ENCODE measurements at places on chromosomes 1 and 21. TPM values are rescaled to one million over a fixed set of nuclear protein-coding genes. Genes with fewer than 3 reads are reported as not detected.

DNA sequence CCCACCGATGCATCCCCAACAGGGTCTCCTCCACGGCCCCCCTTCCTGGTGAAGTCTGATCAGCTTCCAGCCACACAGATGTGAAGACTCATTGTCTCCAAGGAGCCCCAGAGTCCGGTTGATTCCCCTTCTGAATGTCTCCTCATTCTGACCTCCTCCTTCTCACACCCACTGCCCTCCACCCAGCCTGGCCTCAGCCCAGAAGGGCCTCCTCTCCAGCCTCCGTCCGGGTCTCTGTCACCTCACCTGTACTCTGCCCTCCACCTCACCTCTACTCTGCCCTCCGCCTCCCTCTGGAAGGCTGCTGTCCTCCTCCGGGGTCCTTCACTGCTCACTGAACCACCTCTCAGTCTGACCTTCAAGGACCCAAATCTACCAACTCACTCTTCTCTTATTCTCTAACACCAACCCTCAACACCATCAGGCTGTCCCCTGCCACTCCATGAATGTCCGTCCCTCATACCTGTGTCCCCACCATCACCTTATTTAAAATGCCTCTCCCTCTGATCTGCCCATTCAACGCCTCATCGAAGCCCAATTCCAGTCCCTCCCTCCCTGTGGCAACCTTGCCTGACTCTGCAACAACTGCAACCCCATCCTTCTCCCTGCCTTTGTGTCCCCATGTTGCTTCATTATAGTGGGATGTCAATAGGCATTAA, 201.2 kb downstream of the TOMM20 start:
- DNase-seq = no peak

The MCM3AP gene
- 70.8 TPM for total RNA-seq

DNA sequence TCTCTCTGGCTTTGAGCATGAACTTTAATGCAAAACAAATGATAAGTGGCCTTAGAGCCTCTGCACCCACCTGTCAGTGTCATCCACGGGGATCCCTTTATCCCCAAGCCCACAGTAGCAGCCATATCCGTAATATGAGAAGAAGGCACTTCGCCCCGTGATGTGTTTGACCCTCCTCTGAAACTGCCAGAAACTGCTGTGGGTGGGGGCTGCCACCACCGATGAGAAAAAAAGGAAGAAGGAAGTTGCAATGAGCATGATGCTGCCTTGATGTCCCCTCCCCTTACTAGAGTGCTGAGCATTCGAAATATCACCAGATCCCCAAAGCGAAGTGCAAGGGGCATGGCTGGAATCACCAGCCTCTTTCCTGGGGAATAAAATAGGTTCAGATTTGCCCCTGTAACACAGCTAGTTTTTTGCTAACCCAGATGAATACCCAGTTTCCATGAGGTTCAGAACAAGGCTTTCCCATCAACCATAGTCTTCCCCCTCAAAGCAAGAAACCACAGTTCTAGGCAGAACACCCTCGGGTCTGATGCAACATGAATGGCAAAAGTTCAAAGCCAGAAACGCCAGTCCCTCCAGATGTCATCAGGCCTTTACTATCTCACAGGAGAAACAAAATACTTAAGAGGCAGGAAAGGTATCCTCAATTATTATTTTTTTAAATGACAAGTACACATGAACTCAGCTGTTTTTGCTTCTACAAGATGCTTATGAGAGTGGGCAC, 10.8 kb upstream of the UBXN10 start:
- no peak for DNase-seq

The ACTN2 gene
- 0.79 TPM for total RNA-seq

DNA sequence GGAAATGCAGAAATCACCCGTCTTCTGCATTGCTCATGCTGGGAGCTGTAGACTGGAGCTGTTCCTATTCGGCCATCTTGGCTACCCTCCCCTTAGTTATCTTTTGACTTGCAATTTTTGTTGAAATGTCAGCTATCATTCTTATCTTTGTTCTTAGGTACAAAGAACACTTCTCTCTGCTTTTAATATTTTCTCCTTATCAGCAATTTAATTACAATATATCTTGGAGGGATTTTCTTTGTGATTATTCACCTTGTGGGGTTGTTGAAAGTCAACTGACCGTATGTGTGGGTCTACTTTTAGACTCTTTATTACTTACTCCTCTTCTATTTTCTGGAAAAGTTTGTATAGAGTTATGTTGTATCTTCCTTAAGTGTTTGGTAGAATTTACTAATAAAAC, 43.1 kb upstream of the PKP1 start:
- no peak for DNase-seq

The SPOCD1 gene
- total RNA-seq = 4.9 TPM

DNA sequence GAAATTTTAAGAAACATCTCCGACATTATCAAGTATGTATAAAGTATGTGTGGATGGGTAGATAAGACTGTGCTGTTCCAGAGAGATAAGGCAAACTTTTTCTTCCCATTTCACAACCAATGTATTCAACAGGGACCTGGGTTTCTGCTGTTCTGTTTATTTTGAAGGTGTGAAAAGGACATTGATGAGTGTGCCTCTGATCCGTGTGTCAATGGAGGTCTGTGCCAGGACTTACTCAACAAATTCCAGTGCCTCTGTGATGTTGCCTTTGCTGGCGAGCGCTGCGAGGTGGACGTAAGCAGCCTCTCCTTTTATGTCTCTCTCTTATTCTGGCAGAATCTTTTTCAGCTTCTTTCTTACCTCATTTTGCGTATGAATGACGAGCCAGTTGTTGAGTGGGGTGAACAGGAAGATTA, 174.0 kb downstream of the CRB1 start:
- peak; percentile 51 for DNase-seq

GRCh38 chr1:200710166-200710565, 28.5 kb upstream of the CAMSAP2 start:
- no peak for DNase-seq

GRCh38 chr1:89624314-89624713, 8.6 kb upstream of the LRRC8C start:
- no peak for DNase-seq

- no peak for DNase-seq
Observed at GRCh38 chr1:51516649-51517158, 2.4 kb downstream of the EPS15 start.

The MTARC2 gene
- total RNA-seq = 1.7 TPM

The C8A gene
- total RNA-seq = not detected

DNA sequence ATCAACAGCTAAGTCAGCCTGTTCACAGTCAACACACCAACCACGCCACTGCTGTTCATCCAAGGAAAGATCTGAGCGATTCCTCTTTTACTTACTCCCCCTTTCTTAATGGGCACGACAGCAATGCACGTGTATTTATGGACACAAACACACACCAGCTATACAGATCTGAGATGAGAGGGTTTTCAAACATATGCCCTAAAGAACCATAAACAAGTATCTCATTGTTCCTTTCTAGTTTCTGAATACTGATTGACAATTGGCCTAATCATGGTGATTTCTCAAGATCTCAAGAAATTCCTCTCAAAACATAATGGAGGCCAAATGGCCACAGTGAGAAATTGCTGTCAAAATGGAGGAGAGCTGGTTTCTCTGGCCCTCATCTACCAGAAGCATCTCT, 18.0 kb downstream of the TOR3A start:
- DNase-seq = no peak

DNA sequence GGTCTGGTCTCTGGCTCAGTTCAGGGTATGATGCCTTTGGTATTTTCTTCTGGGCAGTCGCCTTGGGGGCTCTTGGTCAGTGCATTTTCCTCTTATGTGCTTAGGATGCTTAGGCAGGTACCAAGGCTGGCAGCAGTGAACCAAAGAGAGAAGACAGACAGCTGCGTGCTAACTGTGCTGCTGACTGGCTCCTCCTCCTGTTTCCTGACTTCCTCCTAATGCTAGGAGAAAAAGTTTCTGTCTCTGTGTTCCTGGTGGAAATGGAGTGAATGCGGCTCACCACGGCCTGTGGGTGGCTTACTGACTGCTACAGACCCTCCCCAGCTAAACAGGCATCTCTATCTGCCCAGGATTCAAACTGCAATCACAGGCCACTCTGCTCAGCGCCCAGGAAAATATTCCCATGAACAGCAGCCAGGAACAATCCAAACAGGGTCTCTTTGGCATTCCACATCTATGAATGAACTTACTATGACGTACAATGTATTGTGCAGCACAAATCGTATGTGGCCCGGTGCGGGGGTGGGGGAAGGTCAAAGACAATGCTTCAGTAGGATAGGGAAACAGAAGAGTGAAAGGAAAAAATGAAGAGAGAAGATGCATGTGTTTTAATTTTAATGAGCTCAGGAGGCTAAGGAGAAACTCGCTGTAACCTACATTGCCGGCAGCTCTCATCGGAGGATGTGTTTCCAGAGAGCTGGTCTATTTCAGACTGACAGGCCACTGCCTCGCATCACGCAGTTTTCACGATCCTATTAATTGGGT, 2.8 kb downstream of the ABCG1 start:
- peak; percentile 39 for DNase-seq

The TMCO4 gene
- 2.6 TPM for total RNA-seq

The ERG gene
- total RNA-seq = not detected

The NASP gene
- total RNA-seq = 16.6 TPM

DNA sequence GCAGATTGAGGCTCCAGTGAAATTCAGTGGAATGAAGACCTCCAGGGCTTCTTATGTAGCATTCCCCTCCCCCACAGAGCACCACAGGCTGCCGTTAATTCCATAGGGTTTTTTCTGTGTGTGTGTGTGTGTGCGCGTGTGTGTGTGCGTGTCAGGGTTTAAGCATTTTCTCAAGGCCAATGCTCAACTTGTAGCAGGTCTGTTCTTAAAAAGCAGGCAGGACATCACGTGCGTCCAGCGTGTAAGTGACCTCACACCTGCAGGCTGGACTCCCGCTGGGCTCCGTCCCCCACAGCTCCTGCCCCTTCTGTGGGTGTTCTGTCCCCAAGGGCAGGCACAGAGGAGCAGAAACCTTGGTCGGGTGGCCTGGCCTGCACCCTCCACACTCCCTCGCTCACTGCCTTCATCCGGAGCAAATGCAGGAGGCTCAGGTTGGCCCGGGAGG, 5.3 kb downstream of the PRDM16 start:
- no peak for DNase-seq

GRCh38 chr1:55214934-55215193, 300 bp downstream of the USP24 start:
- no peak for DNase-seq

- no peak for DNase-seq
Observed at GRCh38 chr1:75276385-75276784, 142.2 kb downstream of the LHX8 start.

DNA sequence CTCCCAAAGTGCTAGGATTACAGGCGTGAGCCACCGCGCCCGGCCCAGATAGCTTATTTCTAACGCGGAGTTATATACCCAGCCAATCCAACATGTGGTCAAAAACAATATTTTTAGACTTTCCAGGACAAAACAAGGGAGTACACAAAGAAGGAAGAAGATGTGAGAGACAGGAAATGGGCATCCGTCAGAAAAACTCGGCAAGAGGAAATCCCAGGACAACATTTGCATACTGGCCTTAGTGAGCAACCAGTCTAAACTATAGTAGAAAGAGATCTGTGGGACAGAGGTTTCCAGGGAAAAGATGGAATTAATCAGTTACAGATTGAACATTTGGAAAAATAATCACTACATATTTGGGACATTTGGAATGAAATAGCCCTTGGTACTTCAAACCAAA, 11.4 kb downstream of the ARMH1 start:
- DNase-seq = no peak

DNA sequence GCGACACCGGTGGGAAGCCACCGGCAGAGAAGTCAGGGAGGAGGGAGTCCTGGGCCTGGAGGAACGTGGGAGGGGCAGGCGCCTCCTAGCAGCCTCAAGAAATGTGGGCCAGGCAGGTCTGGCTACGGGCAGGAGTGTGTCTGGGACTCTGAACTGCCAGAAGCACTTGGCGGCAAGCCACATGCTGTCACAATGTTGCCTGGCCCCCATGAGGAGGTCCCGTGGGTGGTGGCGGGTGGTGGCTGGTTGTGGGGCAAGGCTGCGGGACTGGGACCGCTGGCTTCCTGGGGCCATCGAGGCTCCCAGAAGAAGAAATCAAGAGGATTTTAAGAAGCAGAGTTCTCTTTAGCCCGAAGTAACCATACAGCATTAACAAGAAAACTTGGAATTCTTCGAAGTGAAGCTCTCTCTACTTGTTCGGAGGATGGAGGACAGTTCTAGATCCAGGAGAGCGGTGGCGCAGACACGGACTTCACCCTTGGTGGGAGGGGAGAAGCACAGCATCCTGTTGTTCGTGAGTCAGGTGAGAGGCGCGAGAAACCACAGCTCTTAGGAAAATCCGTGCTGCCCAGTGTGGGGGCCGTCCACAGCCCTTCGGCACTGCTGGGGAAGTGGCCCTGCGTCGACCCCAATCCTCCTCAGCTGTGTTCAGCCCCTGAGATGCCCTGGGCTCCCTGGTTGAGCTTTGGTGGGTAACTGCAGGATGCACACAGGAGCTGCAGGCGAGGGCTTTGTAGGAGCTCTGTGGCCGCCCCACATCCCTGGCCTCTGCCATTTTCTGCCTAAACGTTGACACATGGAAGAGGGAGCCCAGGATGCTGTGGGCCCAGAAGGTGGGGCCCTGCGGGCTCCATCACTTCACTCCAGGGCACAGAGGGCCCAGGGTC, 12.4 kb downstream of the SKI start:
- DNase-seq = peak; percentile 33

DNA sequence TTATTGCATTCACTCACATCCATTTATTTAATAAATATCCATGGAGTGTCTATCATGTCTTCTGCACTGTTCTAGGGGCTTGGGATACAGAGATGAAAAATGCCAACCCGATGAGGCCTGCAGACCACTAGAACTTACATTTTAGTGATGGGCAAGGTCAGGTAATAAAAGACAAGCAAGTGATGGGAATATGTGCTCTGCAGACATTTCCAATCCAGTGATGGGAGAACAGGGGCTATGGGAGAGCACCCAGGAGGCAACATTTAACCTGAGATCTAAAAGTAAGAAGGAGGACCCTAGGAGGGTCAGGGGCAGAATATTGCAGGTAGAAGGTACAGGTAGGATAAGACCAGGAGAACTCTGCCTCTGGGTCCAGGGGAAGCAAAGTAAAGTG, 53.1 kb downstream of the ETS2 start:
- DNase-seq = no peak

- DNase-seq = no peak
Observed at GRCh38 chr1:185363205-185363604, 46.2 kb upstream of the IVNS1ABP start.

- DNase-seq = no peak
Observed at GRCh38 chr21:34793471-34793870, 124.7 kb downstream of the CLIC6 start.

- DNase-seq = no peak
Observed at GRCh38 chr1:200384818-200385390, 24.9 kb downstream of the ZNF281 start.
